ENCODE measurements at places on chromosomes 3 and 15.
A peak's percentile ranks its signal among the peaks of the same experiment; 100 is the strongest.

DNA sequence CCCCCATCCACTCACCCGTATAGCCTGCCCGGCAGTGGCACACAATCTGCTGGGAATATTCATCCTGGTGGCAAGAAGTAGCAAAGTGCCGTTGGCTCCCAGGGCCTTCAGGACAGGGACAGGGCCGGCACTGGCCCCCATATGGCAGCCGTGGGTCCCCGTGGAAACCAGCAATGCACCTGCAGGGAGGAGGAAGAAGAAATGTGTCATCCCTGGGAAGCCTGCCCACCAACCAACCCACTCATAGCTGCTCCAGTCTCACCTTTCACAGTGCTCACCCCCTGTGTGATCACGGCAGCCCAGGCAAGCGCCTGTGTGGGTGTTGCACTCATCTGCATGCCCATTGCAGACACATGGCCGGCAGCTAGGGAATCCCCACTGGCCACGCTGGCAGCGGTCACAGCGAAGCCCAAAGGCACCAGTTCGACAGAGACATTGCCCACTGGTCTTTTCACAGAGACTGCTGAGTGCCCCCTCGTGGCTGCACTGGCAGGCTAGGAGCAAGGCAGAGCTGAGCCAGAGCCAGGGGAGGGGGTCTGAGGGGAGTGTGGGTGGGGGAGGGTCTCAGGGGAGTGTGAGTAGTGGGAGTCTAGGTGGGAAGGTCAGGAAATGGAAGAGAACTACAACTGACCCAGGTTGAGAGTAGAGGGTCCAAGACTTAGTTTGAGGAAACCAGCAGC is 4.5 kb upstream of the USP19 start:
- no peak for DNase-seq

- no peak for DNase-seq
Measured at GRCh38 chr3:33786565-33787327, 11.7 kb upstream of the PDCD6IP start.

- no peak for DNase-seq
Measured at GRCh38 chr3:104887069-104887468, 479.6 kb upstream of the ALCAM start.

- DNase-seq = no peak
Measured at GRCh38 chr3:82927309-82928253, 1166.1 kb upstream of the GBE1 start.

DNA sequence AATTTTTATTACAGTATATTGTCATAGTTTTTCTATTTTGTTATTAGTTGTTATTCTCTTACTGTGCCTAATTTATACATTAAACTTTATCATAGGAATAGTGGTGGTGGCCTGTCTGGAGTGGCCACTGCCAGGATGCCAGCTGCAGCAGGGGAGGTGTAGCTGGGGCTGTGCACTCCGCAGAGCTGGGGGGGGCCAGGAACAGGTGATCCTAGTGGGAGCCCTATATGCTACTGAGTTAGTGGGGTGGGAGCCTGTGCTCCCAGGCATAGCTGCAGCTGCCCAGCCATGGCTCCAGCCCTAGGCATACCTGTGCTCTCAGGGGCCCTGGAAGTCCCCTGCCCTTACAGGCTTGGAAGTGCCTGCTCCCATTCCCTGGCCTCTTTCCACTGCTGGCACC is 638.1 kb upstream of the KCNMB2 start:
- DNase-seq = no peak

GRCh38 chr3:37913522-37913921 is 51.8 kb downstream of the CTDSPL start:
- DNase-seq = no peak

GRCh38 chr3:23629181-23629894 is 176.4 kb upstream of the UBE2E1 start:
- DNase-seq = no peak

DNA sequence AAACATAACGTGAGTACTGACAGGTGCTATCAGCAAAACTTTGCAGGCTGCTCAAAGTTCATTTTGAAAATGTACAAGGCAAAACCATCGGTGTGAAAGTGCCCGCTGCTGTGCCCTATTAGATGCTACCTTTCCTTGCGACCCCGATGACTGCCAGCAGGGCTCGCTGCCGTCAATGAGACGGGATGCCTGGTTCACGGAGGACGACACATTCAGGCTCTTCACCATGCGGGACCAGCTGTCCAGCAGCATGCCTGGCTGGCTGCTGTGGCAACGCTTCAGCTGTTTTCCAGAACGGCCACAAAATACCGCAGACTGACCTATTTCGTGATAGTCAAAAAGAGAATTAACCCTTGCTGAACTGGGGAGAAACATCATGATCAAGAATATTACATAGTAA is 92.7 kb upstream of the OCA2 start:
- peak; percentile 41 for DNase-seq

DNA sequence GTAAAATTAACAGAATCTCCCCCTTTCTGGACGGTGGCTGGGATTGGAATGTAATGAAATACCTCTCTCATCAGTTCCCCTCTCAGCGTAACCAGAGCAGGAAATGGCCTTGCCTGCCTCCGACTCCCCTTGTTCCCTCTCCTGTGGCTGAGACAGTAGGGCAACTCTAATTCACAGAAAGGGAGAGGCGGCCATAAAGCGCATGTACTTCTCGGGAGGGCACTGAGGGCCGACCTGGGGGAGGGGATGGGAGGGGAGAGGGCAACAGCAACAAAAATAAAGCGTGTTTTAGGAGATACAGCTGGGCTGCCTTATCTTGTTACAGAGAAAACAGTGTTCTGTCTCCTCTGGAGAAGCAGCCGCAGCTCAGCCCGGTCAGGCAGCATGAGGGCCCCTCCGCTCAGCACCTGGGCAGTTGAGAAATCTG is 783.3 kb upstream of the ARRDC4 start:
- DNase-seq = no peak

DNA sequence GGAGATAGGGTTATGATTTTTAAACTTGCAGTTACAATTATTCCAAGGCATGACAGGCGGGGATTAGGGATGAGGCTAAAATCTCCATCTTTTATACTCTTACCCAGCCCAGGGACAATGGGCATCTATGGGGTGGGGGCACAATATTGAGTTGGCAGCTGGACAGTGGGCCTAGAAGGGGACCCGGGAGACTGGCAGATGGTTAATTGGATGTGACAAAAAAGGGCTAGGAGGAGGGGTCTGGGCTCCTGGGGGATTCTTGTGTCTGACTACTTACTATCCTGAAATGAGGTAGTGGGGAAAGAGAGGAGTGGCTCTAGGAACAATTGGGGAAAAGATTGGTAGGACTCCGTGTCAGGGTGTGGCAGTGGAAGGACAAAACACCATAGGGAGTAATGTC is 53.0 kb upstream of the ROPN1 start:
- DNase-seq = no peak

DNA sequence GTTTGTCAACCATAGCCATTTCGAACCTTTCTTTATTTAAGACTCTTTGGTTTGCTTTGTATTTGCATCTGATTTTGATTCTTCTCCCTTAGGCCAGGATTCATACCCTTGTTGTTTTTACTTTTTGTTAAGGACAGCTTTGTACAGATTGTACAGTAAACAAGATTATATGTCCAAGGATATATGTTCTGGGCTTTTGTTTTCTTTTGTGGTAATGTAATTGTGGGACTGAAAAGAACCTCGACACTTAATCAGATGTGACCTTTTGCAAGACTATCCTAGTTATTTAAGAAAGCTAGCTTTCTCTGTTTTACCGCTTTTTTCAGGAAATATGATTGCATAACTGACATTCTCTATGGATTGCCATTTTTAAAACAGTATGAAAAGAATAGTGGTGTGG is 67.0 kb upstream of the SAMMSON start:
- DNase-seq = no peak

DNA sequence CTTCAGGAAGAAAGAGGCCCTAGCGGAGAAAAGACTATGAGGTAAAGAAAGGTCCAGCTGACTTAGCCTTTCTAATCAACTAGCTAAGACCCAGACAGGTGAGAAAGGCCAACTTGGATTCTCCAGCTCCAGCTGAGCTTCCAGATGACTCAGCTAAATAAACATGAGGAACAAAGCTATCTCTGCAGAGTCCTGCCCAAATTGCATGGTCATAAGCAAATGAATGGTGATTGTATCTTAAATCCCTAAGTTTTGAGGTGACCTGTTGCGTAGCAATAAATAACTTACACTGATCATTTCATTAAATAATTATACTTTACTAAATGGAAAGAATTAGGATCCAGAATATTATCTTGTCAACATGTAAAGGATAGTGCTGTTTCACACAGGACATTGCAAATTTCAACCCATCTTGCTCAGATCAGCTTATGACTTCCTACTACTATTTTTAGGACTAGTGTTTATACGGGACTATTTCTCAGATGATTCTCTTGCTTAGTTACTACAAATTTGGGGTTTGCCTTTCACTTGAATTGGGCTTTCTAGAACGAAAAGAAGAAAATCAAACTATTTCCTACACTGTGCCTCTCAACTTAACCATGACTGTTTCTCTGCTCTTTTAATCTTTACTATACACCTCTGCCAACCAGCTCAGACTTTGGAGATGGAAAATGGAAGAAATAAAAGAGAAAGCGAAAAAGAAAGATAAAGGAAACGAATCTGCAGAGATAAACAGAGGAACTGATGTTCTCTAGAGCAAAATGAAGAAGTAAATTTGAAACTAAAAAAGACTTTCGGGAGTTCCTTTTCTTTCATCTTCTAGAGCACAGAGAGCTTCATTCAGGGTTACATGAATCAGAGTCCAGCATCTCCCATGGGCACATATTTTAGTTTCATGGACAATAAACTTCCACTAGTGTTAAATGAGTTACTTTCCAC is 6.6 kb upstream of the ADGRG7 start:
- DNase-seq = no peak

DNA sequence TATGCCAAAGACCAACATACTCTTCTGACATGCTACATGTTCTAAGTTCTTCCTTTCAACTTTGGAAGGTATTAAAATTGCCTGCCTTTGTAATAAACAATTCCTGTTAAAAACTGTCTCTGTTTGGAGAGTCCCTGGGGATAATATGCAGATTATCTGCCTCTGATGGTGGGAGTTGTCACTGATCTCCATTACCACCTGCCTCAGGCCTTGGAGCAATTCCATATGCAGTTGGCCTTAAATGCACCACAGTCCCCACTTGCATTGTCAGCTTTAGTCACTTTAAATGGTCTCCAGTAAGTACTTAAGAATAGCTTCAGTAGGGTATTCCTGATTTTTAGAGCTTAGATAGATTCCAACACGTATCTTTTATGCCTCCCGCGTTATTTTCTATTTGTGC is 121.1 kb upstream of the GOLIM4 start:
- DNase-seq = no peak

GRCh38 chr3:148737104-148737530 is 39.4 kb downstream of the AGTR1 start:
- no peak for DNase-seq

GRCh38 chr3:77052733-77053670 is 13.1 kb downstream of the ROBO2 start:
- no peak for DNase-seq

DNA sequence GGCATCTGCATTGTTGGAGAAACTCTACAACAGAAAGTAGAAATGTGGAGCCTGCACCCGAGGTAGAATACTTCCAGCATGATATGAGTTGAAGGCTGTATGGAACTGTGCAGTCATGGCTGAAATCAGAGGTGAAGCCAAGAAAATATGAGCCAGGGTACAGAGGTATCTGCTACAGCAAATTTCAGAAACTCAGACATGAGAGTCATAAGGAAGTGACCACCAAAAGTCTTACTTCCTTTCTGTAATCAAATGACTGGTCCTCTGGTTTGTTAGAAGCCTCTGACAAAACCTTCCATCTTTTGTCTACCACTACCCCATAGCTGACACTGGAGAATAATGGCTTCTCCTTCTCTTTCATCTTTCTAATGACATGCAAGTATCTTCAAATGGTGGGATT is 159.4 kb downstream of the TMEM108 start:
- no peak for DNase-seq

- DNase-seq = no peak
Measured at GRCh38 chr3:187641320-187642016, 28.7 kb downstream of the SST start.

DNA sequence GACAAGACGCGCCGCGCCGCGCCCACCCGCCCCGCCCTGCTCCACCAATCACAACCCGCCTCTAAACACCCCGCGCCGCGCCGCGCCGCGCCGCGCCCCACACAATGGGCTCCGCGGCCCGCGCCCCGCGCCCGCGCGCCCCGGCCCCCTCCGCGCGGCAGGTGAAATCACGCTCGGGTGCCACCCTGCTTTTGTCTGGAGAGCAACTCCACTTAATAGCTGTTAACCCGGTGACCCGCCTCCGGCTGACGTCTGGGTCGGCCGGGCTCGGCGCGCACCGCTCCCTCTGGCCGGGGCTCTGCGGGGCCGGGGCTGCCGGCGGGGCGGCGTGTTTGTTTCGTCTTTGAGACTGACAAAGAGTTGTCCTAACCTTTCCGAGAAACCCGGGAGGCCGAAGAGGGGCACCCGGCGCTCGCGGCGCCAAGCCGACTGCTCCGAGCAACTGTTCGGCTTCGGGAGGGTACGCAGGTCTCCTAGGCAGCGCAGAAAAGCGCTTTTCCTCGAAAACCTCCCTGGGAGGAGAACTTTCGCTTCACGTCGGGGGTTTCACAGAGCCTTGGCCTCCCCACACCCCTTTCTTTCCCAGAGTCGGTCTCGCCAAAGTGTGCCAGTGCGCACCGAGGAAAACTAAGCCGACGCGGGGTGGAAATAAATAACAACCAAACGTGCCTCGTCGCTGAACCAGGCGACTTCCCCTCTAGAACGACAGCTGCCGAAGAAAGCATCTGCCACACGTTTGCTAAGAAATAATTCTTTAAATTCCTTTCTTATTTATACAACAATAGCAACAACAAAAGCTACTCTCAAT is 518.4 kb downstream of the FOXP1 start:
- peak; percentile 65 for DNase-seq

- no peak for DNase-seq
Measured at GRCh38 chr3:118472586-118472985, 562.1 kb downstream of the IGSF11 start.

- DNase-seq = no peak
Measured at GRCh38 chr3:42667096-42667522, 13.6 kb downstream of the ZBTB47 start.

- no peak for DNase-seq
Measured at GRCh38 chr3:9078561-9079240, 115.4 kb upstream of the RAD18 start.

GRCh38 chr3:119145128-119145499 is 851 bp upstream of the TEX55 start:
- DNase-seq = no peak

DNA sequence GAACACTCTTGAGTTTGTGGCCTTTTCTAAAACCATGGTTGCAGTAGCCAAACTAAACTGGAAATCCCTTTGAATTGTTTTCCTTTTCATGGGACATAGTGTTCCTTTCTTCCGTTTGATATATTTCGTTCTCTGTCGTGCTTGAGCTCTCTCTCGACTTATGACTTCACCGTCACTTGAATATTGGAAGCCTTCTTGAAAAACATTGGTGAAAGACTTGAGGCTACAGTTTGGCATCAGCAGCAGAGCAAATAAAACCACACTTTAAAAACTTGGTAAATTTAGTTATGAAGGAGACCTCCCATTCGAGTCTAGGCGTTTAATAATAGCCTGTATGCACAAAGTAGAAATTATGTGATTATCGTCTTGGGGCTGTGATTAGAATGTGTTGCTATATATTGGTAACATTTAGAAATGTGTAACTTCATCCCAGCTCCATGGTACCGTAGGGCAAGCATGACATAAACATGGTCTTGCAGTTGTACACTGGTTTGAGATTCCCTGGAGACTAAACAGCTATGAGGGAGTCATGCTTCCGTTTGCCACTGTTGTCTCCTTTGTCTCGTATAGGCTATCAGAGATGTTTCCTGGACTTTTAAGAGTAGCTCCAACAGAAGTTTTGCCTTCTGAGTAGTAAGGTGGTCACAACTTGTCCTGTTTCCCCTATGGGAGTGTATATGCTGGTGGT is 122.3 kb downstream of the PTPRG start:
- no peak for DNase-seq
